ENCODE measurements at places on chromosomes 7 and 10.

DNA sequence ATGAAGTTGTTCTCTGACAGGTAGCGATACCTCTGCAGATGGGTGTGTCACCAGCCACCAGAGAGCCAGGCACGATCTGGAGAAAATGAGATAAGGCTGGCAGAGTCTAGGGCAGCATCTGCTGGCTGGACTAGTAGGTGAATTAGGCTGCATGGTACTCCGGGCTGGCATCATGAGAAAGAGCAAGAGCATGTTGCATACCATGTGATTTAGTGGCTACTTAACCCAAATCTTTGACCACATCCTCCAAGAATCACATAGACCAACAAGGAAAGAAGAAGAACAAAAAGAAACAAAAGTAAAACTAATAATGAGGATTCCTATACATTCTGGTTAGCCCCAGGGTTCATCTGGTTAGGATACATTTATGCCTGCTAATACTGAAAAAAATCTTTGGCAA, 23.4 kb upstream of the FAM170B start:
- no peak for DNase-seq

DNA sequence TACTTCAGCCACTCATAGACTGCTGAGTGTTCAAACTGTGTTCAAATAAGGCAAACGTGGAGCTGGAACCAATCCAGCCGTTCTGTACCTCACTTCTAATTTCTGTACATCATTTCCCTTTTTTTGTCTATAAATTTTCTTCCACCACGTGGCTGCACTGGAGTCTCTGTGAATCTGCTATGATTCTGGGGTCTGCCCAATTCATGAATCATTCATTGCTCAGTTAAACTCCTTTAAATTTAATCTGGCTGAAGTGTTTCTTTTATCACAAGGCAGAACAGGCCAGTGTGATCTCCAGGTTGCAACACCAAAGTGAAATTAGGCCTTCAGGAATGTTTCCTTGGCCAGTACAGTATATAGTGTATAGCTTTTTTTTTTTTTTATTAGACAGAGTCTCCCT, 53.5 kb downstream of the DNAJC12 start:
- no peak for DNase-seq

DNA sequence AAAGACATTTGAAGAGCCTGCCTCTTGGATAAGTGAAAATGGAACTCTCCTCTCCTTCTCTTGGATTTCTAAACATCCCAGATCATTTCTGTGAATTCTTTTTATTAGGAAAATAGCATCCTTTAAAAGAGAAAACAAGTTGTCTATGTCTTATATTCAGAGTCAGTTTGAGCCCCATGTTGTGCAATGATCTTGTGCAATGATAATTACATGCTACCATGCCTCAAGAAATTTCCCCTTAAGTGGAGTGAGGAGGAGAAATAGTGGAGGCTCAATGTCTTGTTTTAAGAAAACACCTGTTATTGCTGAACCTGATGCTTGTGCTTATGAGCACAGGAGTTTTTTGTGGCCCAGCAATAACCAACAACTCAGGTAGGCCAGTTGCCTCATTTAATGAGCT, 103.6 kb downstream of the NPSR1 start:
- DNase-seq: no peak

DNA sequence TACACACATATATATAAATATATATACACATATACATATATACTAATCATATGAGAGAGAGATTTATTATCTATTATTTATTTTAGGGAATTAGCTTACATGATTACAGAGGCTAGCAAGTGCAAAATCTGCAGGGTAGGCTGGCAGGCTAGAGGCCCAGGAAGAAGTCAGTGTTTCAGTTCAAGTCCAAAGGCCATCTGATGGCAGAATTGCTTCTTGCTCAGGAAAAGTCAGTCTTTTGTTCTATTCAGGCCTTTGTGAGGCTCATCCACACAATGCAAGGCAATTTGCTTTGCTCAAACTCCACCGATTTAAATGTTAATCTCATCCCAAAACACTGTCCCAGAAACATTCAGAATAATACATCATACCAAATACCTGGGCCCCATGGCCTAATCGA, 2.6 kb upstream of the C10orf120 start:
- no peak for DNase-seq

DNA sequence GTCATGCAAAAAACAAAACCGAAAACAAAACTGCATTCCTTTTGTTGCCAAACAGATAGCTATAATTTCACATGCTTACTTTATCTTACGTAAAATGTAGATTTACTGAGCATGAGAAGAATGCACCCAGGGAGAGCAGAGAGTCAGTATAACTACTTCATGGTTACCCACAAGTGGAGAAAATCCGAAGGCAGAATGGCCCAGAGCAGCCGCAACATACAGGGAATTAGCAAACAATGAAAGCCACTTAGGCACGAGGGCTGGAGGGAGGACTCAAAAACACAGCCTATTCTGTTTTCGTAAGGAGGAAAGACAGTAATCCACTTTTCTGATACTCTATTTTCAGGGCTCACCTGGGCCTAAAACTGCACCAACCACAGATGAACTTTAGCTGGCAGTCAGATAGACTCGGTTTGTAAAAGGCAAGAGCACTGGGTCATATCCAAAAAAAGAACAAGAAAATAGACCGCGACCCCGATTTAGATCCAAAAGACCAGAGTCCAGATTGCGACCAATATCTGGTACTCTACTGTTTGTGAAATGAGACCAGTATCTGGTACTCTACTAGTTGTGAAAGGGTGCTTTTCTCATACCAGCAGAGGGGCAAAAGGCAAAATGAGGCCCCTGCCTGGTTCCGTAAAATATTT, 1.3 kb downstream of the ITPRIP start:
- no peak for DNase-seq

DNA sequence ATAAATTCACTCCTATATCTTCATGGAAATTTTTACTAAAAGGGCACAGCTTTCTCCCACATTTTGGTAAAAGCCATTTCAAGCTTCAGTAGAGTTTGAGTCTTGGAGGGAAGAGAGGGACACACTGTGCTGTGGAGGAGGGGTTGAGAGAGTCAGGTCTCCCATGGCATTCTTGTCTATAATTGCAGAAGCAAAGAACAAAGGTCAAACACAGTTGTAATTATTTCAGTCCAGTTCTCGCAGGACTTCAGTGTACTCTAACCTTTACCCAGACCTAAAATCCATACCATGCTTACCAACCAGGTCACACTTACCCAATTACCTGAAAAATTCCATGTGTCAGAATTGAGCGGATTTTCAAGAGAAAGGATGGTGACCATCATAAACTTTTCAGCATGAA, 298.4 kb downstream of the XPNPEP1 start:
- DNase-seq: no peak

- DNase-seq: no peak
These were observed 549.0 kb downstream of the TCERG1L start for GRCh38 chr10:130762491-130762890.

DNA sequence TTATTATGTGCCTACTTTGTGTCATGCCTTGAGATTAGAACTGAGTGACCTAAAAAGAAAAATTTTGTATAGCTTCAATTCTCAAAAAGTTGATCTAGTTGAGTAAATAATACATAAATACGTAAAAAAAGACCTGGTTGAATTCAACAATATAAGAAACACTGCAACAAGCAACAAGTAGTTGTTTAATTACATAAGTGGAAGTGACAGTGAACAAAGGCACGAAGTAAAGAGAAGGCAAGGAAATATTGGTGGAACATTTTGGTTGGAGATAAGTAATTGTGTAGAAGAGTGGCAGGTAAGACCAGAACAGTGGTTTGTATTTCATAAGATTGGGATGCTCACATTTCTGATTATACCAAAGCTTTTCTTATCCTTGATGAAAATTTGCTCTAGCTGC, 8.2 kb upstream of the MYPN start:
- DNase-seq: no peak

GRCh38 chr10:100878291-100878910, 34.4 kb upstream of the SLF2 start:
- peak; percentile 20 for DNase-seq

GRCh38 chr10:23826421-23826820, 382.5 kb upstream of the KIAA1217 start:
- no peak for DNase-seq

DNA sequence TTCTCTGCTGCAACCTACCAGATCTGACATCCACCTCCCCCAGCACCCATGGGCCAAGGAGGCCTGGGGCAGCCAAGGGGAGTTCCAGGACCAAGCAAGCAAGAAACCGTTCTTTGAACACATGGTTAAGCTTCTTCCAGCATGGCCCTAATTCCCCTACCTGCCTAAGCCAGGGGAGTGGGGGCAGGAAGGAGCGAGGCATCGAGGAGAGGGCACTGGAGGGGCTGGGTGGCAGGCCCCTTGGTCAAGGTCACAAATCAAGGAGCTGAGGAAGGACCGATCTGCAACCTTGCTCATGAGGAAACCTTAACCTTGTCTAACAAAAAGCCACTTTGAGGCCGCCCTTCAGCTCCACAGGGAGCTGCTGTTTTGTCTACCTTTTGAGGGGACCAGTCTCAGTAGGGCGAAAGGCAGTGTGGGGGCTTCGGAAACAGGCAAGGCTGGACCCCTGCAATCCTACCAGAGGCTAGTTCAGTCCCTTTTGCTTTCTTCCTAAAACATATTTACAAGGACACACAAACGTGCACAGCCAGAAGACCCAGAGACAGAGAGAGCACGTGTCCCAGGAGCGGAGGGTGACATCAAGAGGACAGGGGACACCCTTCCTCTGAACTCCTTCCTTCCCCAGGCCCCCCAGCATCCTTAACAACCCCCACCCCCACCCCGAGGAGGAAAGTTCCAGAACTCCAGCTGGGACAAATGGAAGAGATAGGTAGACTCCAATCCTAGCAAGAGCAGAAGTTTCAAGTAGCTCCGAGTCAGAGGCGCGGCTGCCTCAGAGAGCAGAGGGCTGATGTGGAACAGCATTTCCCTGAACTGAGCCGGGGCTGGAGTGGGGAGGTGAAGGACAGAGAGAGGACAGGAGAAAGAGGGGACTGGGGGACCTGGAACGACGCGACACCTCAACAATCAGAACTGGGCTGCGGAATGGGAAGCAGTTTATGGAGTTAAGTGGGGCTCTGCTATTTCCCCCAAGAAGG, 28.2 kb downstream of the SPOCK2 start:
- DNase-seq: no peak

- no peak for DNase-seq
These were observed 1.9 kb upstream of the VOPP1 start for GRCh38 chr7:55574051-55574717.
